ENCODE measurements at places on chromosomes 3 and 15.

DNA sequence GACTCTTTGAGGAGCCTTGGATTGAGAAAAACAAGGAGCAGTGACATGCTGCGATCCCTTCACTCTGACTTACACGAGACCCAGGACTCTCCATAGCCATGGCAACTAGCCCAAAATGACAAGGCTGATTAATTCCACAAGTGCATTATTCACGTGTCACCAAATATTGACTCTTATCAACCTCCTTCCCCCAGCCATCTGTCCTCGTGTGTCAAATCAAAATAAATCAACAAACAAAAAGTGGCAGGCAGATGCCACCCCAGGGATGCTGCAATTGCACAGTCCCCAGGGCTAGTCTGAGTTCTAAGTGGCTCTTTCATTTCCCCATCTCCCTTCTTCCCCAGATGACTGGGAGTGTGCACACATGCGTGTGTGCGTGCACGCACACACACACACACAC lies 104.9 kb downstream of the AQP9 start:
- no peak for DNase-seq

GRCh38 chr3:98754483-98754882 lies 8.7 kb upstream of the ST3GAL6 start:
- no peak for DNase-seq

DNA sequence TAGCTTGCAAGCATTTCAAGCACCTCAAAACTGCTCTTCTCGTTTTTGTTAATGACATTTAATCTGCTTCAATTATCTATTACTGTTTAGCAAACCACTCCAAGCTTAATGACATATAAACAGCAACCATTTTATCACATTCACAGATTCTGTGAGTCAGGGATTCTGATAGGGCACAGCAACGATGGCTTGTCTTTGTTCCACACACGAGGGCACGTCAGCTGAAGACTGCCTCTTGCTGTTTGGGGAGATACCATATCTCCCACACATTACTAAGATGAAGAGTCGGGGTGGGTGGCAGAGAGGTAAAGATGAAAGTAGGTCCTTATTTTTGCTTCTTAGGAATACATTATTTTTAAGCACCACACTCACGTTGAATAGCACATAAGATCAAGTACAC lies 19.3 kb downstream of the CPOX start:
- no peak for DNase-seq

- no peak for DNase-seq
Observed at GRCh38 chr15:72155003-72155621, 36.9 kb downstream of the SENP8 start.

DNA sequence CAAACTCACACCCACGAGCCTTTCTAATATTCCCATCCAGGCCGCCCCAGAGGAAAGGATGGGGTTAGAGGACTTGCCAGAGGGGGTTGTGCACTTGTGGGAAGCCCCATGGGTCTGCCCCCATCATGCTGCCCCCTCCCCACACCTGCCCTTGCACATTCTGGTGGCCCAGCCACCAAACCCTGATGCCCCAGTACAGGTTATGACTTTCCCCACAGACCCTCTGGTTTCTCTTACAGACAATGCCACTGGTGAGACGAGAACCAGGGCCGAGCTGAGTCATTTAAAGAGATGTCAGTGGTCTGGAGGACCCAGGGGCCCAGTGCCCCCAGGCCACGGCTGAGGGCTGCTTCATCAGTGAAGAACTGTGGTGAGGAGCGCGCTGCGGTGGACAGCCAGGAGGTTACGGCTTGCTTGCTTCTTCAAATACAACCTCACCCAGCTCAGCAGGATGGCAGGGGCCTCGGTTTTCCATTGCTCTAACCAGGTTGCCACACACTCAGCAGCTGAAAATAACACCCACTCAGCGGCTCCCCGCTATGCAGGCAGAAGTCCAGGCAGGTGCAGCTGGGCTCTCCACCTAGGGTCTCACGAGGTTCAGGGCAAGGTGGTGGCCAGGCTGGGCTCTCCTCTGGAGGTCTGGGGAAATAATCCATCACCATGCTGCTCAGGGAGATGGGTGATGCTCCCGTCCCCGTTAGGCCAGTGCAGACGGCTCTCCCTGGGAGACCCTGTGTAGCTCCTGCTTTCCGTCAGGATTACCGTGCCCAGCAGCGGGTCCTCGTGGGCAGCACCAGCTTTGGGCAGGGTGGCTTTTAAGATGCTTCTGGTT lies 13.8 kb upstream of the SNRPA1 start:
- DNase-seq, result no peak

- no peak for DNase-seq
Observed at GRCh38 chr3:101992863-101993262, 143.5 kb downstream of the NFKBIZ start.

- DNase-seq, result no peak
Observed at GRCh38 chr3:94440767-94441493, 378.1 kb downstream of the NSUN3 start.

GRCh38 chr3:171190668-171191067 lies 164.1 kb upstream of the SLC2A2 start:
- no peak for DNase-seq

DNA sequence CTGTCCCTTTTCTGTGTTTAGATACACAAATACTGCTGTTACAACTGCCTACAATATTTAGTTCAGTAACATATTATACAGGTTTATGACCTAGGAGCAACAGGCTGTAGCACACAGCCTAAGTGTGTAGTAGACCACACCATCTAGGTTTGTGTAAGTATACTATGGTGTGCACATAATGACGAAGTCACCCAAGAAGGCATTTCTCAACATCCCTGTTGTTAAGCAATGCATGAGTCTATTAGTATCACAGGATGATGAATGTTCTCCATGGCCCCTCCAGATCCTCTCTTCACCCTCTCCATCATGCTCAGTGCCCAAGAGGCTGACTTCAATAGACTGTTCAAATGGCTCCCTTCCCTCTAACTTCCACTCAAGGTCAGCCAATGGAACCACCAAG lies 14.6 kb upstream of the SEC62 start:
- DNase-seq, result no peak

- no peak for DNase-seq
Observed at GRCh38 chr3:140723576-140723975, 45.7 kb downstream of the TRIM42 start.

All from stimulated activated CD4-positive, alpha-beta T cell treated with anti-CD3 and anti-CD28 coated beads, Interleukin-1b, Interleukin-23, amount 100 ng/mL, for 1 hour (primary cell).